ENCODE measurements at places on chromosomes 5 and 9.

DNA sequence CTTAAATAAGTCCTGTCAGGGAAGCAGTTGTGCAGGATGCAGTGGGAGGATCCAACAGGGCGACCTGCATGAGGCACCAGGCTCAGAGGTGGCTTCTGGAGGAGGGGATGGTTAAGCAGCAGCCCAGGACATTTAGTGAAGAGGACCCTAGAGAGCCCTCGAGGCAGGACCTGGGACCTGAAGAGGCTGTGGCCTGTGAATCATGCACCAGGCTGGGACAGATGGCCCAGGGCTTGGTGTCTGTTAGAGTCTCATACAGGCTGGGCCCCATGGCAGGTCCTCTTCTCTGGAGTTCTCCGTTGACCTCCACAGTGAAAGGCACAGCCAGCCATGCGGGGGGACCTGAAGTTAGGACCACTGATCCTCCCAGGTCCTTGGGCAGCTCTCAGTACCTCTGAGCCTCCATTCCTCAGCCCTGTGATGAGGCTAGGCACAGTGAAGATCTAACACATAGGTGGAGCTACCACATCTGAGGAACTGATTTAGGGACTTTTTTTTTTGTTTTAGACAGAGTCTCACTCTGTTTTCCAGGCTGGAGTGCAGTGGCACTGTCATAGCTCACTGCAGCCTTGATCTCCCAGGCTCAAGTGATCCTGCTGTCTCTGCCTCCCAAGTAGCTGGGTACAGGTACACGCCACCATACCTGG lies 60.8 kb upstream of the GARNL3 start:
- DNase-seq: no peak

DNA sequence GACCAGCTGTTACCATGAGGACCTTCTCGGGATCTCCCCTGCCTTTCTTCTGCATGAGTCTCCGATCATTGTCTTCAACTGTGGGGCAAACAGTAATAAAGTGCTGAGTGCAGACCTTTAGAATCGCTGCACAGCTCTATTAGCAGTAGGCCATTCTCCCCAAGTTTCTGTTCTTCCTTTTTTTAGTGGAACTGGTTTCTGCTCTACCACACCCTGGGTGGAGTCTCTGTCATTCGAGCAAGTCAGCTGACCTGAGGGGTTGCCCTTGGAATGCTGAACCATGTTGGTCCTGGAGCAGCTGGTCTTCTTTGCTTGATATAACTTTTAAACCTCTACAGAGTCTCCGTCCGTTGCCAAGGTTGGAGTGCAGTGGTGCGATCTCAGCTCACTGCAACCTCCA lies 33.4 kb upstream of the GNPDA1 start:
- DNase-seq: no peak

GRCh38 chr9:91269907-91270491 lies 91.7 kb downstream of the AUH start:
- no peak for DNase-seq

GRCh38 chr5:57665146-57665936 lies 182.7 kb upstream of the ACTBL2 start:
- no peak for DNase-seq

DNA sequence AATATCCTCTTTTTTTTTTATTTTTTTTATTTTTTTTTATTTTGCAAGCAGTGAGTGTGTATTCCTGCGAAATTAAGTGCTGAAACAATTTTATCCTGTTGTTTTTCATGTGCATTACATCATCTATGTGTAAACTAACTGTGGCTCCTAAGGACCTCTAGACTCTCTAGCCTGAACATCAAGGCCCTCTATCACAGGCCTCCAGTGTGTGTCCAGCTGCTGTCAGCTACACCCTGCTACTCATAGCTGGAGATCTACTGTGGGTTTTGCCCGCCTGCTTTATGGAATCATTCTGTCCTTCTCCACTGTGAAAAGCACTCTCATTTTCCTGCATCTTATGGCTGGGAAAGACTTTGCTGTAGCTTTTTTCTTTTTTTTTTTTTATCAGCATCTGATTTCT lies 157.8 kb downstream of the KCTD16 start:
- DNase-seq: peak; percentile 27

GRCh38 chr9:114233491-114234185 lies 78.3 kb downstream of the COL27A1 start:
- no peak for DNase-seq

DNA sequence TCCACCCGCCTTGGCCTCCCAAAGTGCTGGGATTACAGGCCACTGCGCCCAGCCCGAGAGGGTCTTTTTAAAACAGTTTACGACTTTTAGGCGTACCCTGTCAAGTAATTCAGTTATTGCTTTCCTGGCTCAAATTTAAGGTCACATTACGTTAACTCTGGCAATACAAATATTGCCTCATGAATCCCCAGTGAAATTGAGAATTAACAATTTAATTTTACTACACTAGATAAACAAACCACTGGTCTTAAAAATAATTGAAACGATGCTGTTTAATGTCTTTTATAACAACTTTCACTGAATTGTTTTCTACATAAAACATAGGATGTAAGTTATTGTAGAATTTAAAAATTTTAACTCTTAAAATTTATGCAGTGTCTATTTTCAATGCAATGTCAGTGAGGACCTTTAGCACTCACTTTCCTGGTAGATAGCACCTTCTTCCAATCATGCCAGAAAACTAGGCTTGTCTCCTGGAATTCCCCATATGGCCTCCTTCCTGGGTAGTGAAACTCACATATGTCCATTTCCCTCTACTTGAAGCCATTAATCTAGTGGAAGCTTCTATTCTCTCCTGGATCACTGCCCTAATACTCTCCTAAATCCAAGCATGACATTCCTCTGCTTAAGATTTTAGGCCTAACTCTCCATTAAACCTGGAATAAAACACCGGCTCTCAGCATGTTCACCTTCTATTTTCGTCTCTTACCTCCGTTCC lies 13.5 kb downstream of the BASP1 start:
- DNase-seq: no peak

GRCh38 chr5:107418071-107418470 lies 252.7 kb downstream of the EFNA5 start:
- DNase-seq: no peak

DNA sequence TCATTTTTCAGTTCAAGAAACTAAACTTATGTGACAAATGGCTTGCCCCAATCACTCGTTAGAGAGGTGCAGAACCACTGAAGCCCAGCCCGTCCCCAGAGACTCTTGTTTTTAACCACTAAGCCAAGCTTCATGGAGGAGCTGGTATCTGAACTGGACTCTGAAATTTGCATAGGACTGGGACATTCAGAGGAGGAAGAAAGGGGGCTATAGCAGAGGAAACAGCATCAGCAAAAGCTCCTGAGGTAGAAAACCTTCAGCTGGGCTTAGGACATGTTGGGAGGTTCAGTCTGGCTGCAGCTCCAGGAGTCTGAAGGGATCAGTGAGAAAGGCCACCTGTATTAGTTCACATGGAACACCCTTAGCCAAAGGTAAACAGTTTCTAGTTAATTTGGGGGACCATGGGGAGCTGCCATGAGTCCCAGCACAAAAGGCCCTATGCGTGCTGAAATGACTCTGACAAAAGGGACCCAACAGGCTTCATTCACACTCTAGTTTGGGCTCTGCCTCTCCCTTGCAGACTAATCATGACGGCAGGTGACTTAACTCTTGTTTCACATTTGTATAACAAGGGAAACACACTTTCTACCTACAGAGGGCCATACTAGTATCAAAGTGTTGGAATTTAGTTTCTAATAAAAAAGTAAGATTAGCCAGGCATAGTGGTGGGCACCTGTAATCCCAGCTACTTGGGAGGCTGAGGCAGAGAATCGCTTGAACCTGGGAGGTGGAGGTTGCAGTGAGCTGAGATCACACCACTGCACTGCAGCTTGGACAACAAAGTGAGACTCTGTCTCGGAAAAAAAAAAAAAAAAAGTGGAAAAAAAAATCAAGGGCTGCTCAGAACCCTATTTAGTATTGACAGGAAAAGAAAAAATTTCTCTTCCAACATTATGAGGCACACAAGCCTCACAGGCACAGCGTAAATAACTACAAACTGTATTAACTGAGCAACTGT lies 10.2 kb downstream of the FBXO10 start:
- no peak for DNase-seq

DNA sequence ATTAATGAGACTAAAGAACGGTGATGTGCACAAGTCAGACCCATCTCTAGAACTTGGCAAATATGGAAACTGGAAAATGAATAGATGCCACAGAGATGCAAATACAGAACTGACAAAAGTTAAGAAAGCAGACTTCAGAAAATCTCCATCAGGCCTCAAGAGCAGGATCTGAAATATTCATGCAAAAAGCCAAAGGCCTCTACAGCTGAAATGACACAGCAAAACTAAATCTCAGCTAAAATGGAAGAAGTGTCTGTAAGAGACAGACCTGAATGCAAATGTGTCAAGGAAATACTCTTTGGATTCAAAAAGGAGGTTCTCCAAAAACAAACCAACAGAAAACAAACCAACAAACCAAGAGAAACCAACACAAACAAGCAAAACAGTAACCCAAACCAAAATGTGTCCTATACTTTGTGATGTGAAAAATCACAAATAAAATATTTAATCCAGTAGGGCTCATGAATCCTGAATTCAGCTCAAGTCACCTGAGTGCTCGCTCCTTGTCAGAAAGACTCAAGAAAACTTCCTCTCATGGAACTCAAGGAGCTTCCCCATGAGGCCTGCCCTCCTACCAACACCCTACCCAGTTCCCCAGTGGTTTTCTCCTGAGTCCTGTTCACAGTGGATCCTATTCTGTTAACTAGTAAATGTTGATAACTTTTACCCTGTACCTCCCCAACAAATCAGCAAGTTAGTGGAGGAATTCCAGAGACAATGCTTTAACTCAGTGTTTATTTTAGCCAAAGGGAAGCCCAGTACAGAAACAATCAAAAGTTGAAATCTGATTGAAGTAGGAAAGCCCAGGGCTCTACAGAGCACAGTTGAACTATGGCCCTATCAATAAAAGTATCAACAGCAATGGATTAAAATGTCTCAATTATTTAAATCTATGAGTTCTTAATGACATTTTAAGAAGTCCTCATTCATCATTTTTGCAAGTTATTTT lies 14.6 kb downstream of the MRPS27 start:
- DNase-seq: no peak

DNA sequence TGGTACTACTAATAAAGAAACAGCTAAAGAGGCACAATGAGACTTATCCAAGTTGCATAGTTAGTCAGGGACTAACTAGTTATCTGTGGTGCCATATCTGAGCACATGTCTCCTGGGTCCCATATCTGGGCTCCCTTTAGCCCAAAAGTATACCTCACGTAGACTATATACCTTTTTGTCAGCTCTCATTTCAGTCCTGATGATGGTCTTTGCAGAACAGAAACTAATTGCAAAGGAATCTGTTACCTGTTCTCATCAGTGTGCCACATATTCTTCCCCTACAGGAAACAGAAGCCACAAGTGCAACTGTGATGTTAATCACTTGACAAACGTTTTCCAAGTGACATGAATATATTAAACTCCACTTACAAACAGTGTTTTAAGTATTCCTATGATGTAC lies 395.2 kb downstream of the KIAA0825 start:
- DNase-seq: no peak

DNA sequence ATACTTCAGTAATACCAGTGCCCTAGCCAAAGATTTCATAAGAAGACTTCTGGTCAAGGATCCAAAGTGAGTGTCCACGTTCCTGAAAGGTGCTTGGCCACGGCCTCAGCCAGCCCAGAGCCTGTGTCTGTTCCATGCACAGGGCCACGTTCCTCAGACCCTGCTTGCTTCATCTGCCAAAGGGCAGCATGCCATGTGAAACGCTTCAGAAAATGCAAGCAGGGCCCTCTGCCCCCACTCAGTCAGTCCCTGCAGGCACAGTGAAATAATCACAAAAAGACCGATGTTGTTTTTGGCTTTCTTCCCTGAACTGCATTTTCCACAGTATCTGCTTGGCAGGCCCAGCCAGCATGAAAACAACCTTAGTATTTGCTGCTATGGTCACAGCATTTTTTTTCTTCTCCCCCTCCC lies 85.5 kb upstream of the CTSL start:
- no peak for DNase-seq

DNA sequence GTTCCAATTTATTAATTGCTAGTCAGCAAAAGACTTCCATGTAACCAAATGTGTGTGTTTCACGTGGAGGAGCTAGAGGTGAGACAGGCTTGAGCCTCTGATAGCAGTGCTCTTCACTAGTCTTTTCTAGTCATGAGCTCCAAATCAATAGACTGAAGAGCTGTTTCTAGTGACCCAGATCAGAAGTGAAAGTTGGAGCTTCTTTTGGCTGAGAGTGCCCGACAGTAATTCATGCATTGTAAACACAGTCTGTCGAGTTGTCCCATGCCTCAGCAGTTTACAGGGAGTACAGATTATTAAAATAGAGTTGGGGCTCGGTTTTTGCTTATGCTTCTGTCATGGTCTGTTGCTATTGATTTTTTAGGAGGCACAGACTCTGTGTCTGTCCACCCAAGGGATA lies 793.1 kb downstream of the DTWD2 start:
- DNase-seq: no peak

- DNase-seq: no peak
Observed at GRCh38 chr5:138488481-138488945, 23.2 kb downstream of the EGR1 start.

All from NCI-H510A (cell line).